ENCODE measurements at places on chromosomes 16 and 17.

DNA sequence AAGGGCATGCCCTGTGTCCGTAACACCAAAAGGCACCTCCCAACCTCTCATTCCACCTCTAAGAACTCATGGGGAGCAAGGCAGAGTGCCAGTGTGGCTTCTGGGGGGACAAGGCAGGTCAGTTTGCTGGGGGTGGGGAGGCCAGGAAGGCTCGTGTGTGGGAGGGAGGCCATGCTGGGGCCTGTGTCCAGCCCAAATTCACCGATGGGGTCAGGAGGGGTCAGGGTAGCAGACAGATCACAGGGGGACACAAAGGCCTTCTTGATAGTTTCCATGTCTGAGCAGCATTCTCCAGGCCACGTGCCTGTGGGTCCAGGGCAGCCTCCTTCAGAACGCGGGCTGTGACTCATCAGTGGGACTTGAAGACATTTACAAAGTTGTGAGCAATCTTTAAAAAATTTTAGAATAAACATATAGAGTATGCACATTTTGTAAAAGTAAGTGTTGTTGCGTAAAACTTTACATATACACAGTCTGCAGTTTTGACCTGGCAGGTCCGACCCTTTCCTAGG is 20.9 kb downstream of the SPACA3 start:
- no peak for DNase-seq

GRCh38 chr16:2724088-2724676 is 4.2 kb upstream of the PRSS27 start:
- no peak for DNase-seq

- no peak for DNase-seq
These were observed 5.3 kb downstream of the ARHGDIA start for GRCh38 chr17:81865733-81866439.

GRCh38 chr16:85716680-85717038 is 27.9 kb upstream of the GINS2 start:
- no peak for DNase-seq

DNA sequence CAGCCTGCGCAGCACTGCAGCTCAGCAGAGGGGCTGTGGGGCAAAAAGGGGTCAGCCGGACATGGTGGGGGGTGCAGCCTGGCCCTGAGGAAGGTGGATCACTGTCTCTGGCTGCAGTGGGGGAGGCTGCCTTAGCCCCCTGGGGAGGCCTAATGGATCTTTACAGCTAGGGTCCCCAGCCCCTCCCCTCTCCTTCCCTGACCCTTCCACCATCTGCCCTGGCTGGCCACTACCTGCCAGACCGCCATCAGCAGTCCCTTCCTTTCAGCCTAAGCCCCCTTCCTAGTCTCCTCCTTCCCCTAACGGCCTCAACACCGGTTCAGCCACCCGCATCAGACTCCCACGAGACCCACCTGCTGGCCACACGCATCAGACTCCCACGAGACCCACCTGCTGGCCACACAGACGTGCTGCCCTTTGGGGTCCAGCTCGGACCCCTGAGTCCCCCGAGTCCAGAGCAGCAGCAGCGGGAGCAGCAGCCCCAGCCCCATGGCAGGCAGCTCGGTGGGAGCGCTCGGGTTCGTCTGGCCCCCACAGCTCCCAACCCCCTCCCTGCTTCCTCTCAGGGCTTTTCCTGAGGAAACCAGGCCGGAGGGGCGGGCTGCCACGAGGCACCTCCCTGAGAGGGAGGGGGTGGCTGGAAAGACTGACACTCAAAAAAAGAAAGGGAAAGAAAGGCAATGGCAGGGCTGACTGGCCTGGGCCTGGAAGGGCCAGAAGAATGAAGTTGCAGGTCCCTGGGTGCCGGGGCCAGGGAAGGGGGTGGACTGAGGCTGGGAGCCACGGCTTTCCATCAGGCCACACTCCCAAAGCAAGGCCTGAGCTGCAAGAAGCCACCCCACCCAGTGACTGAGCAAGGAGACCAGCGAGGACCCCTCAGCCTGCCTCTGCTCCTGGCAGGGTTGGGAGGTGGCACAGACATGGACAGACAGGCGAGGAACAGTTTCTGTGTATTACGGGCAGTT is at the start of gene SCARF1:
SCARF1 (minus strand) TSS at position 526 of the 965 bp plus-strand sequence; CDS start at position 491, 35 bp downstream.
- DNase-seq = no peak

DNA sequence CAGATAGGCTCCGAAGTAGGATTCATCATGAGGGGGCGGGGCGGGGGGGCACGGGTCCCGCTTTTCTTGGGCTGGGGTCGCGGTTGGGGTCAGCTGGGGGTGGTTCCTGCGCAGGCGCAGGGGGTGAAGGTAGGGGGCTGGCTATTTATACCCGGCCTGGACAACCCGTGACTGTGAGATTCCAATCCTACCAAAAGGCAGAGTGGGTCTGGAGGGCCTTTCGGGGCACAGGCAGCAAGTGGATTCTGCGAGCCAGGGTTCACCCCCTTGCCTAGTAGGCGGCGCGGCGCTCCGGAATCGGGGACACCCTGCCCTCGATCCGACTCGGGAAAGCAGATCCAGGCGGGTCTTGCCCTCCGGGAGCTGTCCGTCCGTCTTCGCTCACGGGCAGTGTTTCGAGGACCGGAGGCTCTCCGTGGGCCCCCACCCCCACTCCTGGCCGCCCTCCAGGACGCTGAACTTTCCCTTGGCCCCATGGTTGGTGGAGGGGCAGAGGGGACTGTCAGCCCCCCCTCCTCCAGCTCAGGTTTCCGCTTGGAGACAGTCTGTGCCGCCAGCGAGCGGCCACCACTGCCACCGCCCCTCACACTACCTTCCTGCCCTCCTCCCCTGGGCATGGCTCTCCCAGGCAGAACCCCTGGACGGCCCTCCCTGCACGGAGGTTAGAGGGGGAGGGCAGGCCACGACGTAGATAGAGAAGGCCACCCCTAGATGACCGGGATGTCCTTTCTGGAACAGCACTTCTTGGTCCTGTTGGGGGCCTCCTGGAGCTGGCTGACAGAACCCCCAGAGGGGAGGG is 634 bp downstream of the SLC2A4 start:
- no peak for DNase-seq

DNA sequence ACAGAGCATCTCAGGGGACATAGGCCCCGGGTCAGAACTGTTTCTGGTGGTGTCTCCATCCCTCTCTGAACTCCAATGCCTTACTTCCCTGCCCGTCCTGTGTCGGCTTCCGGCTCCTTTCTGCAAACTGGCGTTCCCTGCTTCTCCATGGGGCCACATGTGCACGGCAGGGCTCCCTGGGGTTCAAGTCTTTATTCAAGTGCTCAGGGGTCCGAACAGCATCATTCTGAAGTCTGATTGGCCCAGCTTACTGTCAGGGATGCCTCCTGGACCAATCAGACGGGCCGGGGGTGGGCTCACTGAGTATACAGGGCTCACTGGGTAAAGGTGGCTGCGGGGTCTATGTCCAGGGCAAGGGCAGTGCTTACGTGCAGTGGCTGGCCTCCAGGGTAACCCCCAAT is 17.1 kb downstream of the C16orf82 start:
- no peak for DNase-seq

DNA sequence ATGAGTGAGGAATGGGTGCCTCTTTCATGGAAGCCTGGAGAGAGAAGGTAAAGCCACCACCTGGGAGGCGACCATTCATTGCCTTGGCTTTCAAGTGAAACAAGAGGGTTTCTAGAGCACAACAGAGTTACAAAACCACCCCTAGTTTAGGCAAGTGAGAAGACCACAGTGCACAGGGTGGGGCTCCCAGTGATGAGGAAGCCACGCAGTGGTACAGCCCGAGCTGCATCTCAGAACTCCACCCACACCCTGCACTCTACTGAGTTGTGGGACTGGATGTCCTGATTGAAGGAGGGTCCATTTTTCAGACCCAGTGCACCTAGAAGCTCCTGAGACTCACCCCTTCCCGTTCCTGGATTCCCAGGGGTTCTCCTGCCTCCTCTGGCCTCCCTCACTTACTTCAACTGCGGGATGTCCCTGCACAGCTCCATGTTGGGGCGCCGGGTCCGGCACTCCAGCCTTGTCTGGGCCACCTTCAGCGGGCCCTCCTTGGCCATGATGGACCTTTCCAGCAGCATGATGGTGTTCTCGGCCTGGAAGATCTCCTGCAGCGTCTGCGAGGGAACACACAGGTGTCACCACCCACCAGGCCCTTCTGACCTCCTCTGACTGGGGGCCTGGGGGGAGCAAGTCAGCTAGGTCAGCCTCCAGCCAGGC is 55.1 kb upstream of the EMP2 start:
- DNase-seq = no peak

DNA sequence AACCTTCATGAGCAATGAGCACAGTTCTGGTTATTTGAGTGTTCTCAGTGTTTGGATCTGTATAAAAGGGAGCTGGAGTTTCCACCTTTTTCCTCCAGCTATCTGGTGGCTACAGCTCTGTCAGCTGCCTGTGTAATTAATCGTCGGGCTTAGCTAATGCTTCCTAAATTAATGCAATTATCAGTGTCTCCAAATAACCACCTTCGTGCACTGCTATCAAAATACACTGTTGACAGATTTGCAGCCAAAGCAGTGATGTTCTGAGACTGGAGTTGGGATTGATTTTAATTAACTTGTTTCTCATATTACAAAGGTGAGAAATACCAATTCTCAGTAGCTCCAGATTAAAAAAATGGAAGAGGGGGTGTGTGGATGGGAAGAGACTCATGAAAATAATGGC is 325.8 kb downstream of the CBLN1 start:
- DNase-seq = no peak

DNA sequence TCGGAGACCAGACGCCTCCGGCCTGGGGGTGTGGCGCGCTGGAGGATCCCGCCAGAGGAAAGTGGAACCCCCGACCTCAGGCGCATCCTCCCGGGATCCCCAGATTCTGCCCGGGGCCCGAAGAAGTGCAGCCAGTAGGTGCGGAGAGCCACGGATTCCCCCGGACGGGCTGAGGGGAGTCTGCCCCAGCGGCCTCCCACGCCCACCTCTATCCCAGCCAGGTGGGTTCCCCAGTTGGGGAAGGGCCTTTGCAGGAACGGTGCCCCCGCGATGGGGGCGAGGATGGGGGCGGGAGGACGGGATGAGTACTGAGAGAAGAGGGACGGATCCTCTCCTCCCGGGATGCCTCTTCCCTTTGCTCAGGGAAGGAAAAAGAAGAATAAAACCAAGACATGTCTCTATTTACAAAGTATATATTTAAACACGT is 5.1 kb downstream of the CBX8 start:
- DNase-seq = no peak

GRCh38 chr16:25372716-25373115 is 115.1 kb upstream of the ZKSCAN2 start:
- DNase-seq = no peak

DNA sequence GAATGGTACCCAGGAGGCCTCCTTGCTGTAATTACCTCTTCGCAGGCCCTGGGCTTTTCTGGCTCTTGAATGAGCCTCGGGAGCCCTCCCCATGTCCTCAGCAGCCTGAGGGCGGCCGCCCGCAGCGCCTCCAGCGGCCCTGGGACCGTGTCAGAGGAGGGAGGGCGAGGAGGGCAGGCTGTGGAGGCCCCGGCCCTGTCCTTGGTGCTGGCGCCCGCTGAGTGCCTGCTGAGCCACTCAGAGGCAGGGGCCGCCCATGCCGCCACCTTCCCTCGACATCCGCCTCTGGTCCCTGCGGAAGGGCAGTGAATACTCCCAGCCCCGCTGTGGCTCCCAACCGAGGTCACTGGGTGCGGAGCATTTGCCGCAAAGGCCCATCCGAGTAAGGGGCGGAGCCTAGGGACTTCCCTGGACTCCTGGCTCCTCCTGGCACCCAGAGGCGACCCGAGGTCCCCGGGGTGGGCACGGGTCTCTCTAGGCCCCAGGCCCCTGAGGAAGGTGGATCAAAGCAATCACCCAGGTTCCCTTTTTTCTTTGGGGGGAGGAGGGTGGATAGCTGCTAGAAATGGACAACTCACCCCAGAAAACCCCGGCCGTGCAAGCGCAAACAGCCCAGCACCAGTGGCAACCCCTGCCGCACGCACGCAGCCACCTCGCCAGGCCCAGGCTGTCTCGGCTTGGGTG is 2.8 kb downstream of the RBFOX3 start:
- DNase-seq = no peak

DNA sequence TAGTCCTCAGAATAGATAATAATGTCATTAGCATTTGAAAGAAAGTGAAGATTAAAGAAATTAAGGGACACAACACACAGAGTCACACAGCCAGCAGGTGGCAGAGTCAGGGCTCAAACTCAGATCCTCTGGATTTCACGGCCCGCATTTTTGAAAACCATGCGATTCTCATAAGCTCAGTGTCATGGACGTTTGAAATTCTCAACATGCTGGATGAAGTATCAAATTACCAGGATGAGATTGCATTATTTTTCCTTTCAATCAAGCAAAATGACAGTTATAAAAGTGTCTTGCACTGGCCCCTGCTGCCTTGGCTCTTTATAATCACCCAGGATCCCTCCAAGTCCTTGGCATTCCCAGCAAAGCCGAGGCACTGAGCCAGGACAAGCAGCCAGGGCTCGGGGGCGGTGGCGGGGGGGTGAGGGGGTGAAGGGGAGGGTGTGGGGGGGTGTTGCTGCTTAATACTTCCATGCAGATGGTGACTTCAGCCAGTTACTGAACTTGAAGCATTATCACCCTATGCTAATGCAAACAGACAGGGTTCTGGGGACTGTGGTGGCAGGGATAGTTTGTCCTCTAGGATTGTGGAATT is 6.6 kb upstream of the BMERB1 start:
- peak; percentile 67 for DNase-seq

- no peak for DNase-seq
These were observed 121.7 kb upstream of the NLRP1 start for GRCh38 chr17:5705876-5706576.

GRCh38 chr17:79970576-79971068 is 65.0 kb downstream of the TBC1D16 start:
- peak; percentile 23 for DNase-seq

DNA sequence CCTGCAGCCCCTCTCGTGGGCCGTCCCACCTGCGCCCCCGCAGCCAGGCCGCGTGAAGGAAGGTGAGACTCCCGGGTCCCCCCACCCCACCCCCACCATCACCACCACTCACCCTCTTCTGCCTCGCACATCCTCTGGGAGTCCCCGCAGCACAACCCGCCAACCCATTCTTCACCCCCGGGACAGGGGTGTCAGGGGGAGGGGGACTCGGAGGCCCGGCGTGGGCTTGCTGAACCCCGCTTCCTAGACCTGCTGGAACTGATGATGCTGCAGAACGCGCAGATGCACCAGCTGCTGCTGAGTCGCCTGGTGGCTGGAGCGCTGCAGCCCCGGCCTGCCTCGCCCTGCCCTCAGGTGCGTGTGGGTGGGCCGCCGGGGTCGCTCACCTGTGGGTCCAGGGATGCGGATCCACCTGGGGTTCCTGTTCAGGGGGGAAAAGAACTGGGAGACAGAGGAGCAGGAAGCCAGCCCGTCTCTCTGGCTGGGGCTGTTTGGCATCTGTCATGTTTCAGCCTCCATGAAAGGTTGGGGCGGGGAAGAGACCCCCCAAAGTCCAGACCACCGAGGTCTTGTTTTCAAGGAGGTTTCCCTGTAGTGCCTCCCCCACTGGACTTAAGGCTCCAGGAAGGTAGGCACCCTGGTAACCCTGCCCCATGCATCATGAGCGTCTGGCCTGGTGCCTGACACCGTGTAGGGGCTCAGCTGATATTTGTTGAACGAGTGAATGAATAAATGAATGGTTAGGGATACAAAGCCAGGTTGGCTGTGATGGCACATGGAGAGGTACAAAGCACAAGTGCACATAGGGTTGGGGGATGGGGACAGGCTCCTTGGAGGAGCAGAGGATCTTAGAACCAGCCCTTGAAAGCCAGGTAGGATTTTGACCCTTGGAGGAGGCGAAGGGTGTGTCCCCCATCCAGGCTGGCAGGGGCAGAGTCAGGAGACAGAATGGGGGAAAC is 849 bp downstream of the PRR29 start:
- no peak for DNase-seq

- peak; percentile 44 for DNase-seq
These were observed 1.2 kb downstream of the RPS15A start for GRCh38 chr16:18788828-18789514.

GRCh38 chr16:83878838-83879237 is 20.1 kb upstream of the MLYCD start:
- peak; percentile 46 for DNase-seq
